ENCODE measurements at places on chromosomes 5 and 9. TPM values are rescaled to one million over a fixed set of nuclear protein-coding genes. Genes with fewer than 3 reads are reported as not detected.

GRCh38 chr9:84937180-84937579 lies 267.7 kb downstream of the NTRK2 start:
- no peaks in the 10 kb centered on the region for H3K36me3 ChIP-seq
- H3K27me3 ChIP-seq = no peaks in the 10 kb centered on the region
- H3K27ac ChIP-seq = no peak overlapping the region
- no peaks in the 10 kb centered on the region for H3K4me1 ChIP-seq
- DNase-seq = no peak

DNA sequence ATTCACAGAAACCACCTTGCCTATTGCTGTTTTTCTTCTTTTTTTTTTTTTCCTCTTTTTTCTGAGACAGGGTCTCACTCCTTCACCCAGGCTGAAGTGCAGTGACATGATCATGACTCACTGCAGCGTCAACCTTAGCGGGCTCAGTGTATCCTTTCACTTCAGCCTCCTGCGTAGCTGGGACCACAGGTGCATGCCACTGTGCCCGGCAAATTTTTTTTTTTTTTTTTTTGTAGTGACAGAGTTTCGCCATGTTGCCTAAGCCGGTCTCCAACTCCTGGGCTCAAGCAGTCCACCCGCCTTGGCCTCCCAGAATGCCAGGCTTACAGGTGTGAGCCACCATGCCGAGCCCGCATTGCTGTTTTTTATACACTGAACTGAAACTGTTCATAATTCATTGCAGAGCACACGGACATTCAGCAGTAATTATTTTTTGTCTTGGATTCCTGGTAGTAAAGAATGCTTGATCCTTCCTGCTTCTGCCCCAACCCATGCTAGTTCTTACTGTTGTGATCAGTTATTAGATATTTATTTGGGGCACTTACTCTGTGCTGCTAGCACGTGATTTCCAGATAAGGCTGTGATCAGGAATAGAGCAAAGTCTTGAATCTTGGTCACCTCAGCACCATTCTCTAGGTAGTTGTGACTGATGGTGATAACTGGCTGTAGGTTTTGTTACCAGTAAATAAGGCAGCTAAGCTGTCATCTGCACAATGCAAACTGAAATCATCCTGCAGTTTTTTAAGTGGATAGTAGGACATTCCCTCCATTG lies 14.0 kb downstream of the MAP3K1 start:
- no peak for DNase-seq
- H3K27me3 ChIP-seq = no peaks in the 10 kb centered on the region
- no peak overlapping the region for H3K4me3 ChIP-seq
- H3K27ac ChIP-seq = peak overlapping the region; percentile 21
- H3K4me1 ChIP-seq = peaks cover 14% of the 10 kb centered on the region

GRCh38 chr5:154523104-154523503 lies 45.1 kb upstream of the HAND1 start:
- H3K36me3 ChIP-seq = no peaks in the 10 kb centered on the region
- peak overlapping the region; percentile 53 for H3K27ac ChIP-seq
- DNase-seq = no peak
- peaks cover 21% of the 10 kb centered on the region for H3K4me1 ChIP-seq
- no peak overlapping the region for H3K4me3 ChIP-seq
- H3K27me3 ChIP-seq = peaks cover 17% of the 10 kb centered on the region

GRCh38 chr5:78699552-78700153 lies 51.1 kb upstream of the LHFPL2 start:
- peaks cover 15% of the 10 kb centered on the region for H3K4me1 ChIP-seq
- peak; percentile 71 for DNase-seq
- H3K36me3 ChIP-seq = no peaks in the 10 kb centered on the region

The FAM153A gene
- 0.58 TPM for polyA plus RNA-seq

The MYO10 gene
- polyA plus RNA-seq = 30.7 TPM

DNA sequence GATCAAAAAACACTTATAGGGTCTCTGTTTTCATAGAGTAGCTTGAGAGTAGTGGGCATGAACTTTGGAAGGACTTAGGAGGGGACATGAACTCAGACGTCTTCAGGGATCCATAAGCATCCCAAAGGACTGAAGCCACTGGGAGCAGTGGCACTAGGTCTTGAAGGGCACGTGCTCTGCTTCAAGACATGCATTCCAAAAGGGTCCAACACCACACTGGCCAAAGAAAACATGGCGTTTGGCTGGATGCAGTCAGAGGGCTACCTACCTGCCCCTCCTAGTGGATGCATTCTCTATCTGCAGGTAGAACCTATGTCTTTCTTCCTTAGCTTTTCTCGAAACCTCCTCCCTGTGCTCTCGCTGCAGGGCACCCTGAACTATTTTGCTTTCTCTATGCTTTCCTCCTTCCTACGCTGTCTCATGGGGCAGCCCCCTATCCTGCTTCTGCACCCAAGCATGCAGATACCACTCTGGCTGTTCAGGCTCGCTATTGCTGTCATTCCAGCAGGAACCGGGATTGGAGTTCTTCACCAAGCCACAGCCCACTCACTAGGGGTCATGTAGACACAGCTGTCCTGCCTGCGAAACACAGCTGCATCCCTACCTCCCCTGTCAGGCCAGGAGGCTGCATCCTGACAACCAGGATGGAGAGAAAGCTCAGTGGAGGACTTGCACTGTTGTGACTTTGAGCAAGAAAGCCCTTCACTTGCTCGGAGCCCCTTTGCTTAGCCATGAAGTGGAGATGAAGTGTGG lies 11.9 kb downstream of the FAM240B start:
- no peaks in the 10 kb centered on the region for H3K4me1 ChIP-seq
- DNase-seq = no peak
- no peak overlapping the region for H3K27ac ChIP-seq
- no peak overlapping the region for H3K4me3 ChIP-seq

Measured in large intestine (tissue), 12 donors.